ENCODE measurements at places on chromosomes 13 and 19.

DNA sequence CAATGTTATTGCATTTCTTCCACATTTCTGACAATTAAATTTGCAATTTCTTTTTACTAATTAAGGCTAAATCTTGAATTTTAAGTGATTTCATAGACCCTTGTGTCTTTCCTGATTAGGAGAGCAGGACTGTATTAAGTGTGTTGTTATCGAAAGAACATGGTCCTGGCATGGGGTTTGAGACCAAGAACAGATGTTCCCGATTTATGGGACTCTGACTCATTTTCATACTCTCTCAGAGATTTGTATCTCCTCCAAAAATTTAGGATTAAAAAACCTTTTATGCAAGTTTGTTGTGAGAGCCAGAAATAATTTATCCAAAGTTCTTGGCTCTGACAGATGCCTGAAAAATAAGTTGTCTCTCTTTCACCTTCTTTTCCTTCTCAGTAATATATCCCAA, 589.3 kb upstream of the ARGLU1 start:
- DNase-seq: no peak

- DNase-seq: no peak
Observed at GRCh38 chr13:98310485-98311199, 133.6 kb upstream of the RNF113B start.

DNA sequence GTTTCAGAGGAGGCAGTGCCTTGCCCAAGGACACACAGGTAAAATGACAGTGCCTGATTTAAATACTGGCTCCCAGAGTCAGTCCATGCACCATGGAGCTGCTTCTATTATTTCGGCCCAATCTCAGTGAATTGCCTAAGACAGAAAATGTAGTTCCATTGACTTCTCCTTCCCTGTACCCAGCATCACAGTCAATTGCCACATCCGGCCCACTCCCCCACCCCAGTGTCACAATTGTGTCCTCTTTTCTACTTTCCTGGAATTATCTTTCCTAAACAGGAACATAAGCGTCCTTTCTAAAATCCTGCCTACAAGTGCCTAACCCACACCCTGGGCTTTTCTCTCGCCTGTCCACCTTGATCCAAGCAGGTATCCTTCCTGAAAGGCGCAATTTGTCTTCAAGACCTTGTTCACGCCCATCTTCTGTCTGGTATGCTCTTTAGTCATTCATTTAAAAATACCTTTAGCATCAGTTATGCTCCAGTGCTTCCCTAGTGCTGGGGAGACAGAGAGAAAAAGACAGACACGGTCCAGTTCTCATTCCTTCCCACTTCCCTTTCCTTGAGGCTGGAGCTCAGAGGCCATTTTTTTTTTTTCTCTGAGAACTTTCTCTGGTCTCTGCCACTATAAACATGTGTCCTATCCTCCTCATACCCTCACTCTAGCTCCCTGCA, 411.4 kb downstream of the LIG4 start:
- no peak for DNase-seq

DNA sequence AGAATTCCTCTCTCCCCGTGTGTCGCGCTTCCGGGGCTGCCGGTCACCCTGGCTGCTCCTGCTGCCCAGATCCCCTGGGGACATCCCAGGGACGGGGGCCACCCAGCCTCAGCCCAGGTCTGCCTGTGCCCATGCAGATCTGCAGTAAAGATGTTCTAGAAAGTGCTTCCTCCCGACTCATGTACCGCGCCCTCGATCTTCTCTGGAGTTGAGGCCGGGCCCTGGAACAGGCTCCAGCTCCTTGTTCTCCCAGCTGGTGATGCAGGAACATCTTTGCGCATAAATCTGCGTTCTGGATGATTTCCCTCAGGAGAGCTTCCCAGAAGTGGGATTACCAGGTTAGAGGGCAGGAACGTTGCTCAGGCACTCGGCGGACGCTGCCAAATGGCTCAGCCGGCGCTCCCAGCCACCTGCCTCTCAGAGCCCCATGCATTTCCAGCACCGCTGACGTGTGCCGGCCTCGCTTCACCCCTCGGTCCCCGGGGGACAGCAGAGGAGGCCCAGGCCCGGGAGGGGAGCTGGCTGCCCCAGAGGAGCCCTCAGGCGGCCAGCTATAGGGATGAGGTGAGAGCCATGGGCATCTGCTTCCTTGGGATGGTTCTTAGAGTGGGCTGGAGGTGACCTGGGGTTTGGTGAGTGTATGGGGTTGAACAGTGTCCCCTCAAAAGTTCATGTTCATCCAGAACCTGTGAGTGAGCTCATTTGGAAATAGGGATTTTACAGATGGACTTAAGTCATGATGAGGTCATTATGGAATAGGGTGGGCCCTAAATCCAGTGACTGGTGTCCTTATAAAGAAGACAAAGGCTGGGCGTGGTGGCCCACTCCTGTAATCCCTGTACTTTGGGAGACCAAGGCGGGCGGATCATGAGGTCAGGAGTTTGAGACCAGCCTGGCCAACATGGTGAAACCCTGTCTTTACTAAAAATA, 42.6 kb downstream of the CRTC1 start:
- no peak for DNase-seq

DNA sequence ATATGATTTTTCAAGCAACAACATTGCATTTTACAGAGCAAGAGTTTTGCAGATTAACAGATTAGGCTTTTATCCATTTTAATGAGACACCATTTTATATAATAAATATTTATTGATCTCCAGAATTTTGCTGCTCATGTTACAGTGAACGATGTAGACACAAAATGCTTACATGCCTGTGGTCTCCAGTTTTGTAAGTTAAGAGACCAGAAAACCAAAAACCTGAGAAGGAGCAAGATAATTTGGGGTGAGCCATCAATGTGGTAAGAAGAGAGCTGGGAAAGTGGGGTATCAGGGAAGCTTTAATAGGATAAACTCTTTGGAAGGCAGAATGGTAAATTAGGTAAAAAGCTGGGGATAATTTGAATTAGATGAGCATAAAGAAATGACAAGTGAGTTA, 2100.5 kb upstream of the PCDH20 start:
- DNase-seq: no peak

GRCh38 chr13:114143806-114144605, 11.6 kb upstream of the RASA3 start:
- no peak for DNase-seq

- no peak for DNase-seq
Observed at GRCh38 chr13:100789968-100790367, 115.4 kb upstream of the TMTC4 start.

GRCh38 chr13:42762251-42762650, 19.1 kb upstream of the FAM216B start:
- DNase-seq: no peak
